ENCODE measurements at places on chromosomes 4 and X.

- DNase-seq: no peak
Observed at GRCh38 chr4:152684007-152684406, 4.2 kb upstream of the TMEM154 start.

DNA sequence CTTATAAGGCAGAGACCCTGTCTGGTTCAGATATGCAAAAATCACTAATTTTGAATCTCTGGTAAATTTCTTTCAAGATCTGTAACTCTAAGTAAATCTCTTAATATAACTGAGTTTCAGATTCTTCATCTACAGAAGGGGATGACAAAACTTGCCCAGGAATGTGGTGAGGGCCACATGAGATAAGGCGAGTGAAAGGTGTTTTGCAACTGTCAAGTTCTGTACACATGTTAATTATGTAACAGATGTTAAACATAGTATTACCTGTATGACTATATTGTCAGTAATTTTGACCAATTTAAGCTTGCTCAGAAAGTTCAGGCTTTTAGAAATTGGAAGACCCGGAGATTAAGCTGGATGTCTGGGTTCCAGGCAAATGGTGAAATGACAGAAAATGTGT, 549 bp upstream of the GLRB start:
- no peak for DNase-seq

- DNase-seq: no peak
Observed at GRCh38 chr4:164441109-164441508, 312.8 kb upstream of the SMIM31 start.

- no peak for DNase-seq
Observed at GRCh38 chr4:170391066-170391740, 301.4 kb upstream of the AADAT start.

GRCh38 chr4:101171747-101172146, 175.6 kb downstream of the PPP3CA start:
- DNase-seq: no peak

All from AG09309 (cell line).